Inflammatory macrophage (primary cell): ENCODE measurements at places on chromosomes 12 and 14.

DNA sequence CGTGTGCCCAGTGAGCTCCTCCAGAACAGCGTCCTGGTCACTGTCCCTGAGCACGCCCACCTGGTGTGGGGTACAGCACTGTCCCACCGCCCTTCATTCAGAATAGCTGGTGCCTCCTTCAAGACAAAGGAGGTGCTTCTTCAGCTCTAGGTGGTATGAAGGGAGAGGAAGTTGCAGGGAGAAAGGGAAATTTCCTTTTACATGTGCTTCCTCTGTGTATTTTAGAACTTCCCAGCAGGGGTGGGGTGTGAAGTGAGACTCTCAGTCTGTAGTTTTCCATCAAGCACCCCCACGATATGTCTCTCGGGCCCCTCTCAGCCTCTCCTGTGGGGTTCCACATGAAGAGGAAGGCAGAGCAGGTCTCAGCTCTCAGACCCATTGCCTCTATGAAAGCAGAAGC is 1.2 kb upstream of the SLC6A12 start:
- DNase-seq = no peak

- peak; percentile 80 for DNase-seq
Measured at GRCh38 chr14:91202234-91202974, 42.1 kb downstream of the GPR68 start.

- DNase-seq = no peak
Measured at GRCh38 chr14:37585101-37585511, 9.9 kb downstream of the FOXA1 start.

DNA sequence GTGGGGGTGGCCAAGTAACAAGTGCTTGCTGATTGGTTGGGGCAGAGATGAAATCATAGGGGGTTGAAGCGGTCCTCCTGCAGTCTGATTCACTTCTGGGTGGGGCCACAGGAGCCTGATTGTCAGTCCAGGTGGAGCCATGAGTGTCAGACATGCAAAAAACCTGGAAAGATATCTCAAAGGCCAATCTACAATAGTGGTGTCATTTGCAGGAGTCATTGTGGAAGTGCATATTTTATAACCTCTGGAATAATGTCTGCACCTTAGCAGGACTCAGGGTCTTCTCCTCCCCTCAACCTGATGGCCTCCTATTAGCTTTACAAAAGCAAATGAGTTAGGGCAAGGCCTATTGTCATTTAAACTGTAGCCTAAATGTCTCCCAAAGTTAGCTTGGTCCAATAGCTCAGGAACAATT is 241.4 kb downstream of the NUAK1 start:
- DNase-seq = no peak

DNA sequence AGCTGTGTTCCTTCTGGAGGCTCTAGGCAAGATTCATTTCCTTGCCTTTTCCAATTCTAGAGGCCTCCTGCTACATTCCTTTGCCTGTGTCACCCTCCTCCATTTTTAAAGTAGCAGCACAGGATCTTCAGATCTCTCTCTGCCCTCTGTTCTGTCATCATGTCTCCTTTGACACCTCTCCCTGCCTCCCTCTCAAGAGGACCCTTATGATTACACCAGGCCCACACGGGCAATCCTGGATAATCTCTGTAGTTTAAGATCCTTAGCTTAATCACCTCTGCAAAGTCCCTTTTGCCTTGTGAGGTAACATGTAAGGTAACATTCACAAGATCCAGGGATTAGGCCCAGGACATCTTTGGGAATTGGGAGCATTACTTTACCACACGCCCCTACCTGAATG is 155.2 kb downstream of the SYNE2 start:
- no peak for DNase-seq
